LNCaP clone FGC (cell line): ENCODE measurements at places on chromosomes 3 and 15.
A peak's percentile ranks its signal among the peaks of the same experiment; 100 is the strongest.

DNA sequence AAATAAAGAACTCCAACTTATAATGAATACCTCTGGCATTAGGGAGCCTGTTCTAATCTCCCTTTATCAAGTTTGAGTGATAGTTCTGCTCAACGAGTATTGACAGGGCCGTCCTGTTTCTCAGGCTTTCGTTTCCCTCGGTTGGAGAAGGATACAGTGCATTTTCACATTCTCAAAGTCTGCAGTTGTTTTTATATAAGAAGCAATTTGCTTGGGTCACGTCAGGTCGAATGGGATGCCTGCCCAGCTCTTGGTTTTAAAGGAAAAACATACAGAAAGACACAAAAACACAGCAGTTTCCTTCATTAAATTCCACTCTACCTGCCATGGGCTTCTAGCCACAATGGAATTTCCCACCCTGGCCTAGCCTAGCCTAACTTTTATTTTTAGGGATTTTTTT, 366.3 kb downstream of the TIGIT start:
- peak; percentile 11 for DNase-seq

DNA sequence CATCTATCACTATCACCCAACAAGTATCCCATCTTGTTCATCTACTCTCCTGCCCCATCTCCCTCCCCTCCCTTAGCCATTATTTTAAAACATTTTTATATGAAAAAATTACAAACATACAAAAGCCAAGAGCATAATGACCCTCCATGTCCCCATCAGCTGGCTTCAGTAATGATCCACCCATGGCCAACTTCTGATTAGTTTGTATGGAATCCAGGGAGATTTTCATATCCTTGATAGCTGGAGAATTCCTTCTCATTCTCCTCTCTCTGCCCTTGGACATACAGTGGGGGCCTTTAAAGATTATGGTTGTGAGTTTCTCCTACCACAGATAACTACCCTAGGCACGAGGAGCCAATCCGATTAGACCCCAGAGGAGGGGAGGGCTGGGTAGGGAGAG, 40.2 kb downstream of the IRAK2 start:
- DNase-seq = no peak

GRCh38 chr3:142596726-142597088, 514 bp downstream of the PLS1 start:
- no peak for DNase-seq

DNA sequence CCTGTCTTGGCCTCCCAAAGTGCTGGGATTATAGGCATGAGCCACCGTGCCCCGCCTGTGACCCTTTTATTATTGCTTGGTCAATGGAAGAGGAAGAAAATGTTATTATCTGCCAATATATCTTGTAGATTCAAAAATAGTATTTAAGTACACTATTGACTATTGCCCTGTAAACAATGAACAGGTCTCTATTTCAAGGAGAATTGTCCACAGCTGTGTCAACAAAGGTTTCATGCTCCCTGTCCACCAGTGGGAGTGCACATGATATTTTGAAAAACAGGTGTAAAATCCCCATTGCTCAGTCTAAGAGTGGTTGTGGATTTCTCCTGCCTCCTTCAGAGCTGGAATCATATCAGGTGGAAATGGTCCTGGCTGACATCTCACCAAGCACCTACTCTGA, 36.5 kb upstream of the IGF1R start:
- DNase-seq = peak; percentile 78

DNA sequence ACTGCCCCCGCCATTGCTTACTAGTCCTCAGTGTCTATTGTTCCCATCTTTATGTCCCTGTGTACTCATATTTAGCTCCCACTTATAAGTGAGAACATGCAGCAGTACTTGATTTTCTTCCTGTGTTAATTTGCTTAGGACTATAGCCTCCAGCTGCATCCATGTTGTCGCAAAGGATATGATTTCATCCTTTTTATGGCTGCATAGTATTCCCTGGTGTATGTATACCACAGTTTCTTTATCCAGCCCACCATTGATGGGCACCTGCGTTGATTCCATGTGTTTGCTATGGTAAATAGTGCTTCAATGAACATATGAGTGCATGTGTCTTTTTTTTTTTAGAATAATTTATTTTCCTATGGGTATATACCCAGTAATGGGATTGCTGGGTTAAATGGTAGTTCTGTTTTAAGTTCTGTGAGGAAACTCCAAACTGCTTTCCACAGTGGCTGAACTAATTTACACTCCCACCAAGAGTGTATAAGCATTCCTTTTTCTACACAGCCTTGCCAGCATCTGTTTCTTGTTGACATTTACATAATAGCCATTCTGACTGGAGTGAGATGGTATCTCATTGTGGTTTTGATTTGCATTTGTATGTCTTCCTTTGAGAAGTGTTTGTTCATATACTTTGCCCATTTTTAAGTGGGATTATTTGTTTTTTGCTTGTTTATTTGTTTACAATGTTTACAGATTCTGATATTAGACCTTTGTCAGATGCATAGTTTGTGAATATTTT, 53.7 kb downstream of the GALK2 start:
- DNase-seq = no peak

GRCh38 chr3:112087746-112088145, 1.6 kb downstream of the C3orf52 start:
- no peak for DNase-seq

GRCh38 chr15:64525828-64526530, 65.6 kb downstream of the ZNF609 start:
- no peak for DNase-seq

GRCh38 chr3:40046149-40046548, 236.7 kb downstream of the MYRIP start:
- DNase-seq = no peak

- no peak for DNase-seq
These were observed 7.5 kb downstream of the ABTB1 start for GRCh38 chr3:127680146-127680661.

DNA sequence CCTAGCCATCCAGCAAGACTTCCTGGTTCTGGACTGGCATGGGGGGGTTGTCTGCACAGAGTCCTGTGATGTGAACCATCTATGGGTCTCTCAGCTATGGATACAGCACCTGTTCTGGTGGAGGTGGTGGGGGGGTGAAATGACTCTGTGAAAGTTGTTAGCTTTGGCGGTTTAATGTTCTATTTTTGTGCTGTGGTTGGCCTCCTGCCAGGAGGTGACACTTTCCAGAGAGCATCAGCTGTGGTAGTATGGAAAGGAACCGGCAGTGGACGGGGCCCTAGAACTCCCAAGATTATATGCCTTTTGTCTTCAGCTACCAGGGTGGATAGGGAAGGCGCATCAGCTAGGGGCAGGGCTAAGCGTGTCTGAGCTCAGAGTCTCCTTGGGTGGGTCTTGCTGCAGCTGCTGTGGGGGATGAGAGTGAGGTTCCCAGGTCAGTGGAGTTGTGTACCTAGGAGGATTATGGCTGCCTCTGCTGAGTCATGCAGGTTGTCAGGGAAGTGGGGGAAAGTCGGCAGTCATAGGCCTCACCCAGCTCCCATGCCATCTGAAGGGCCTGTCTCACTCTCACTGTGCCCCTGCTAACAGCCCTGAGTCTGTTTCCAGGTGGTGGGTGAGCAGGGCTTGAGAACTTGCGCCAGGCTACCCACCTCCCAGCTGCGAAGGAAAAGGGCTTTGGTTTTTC, 7.1 kb upstream of the LARS2 start:
- no peak for DNase-seq

GRCh38 chr15:70222606-70223005, 124.9 kb upstream of the TLE3 start:
- no peak for DNase-seq

- no peak for DNase-seq
These were observed 66.3 kb upstream of the AKAP13 start for GRCh38 chr15:85314146-85314545.

GRCh38 chr3:127927829-127928604, 13.0 kb downstream of the KBTBD12 start:
- no peak for DNase-seq

GRCh38 chr15:78640527-78641101, 396 bp downstream of the CHRNB4 start:
- DNase-seq = no peak

DNA sequence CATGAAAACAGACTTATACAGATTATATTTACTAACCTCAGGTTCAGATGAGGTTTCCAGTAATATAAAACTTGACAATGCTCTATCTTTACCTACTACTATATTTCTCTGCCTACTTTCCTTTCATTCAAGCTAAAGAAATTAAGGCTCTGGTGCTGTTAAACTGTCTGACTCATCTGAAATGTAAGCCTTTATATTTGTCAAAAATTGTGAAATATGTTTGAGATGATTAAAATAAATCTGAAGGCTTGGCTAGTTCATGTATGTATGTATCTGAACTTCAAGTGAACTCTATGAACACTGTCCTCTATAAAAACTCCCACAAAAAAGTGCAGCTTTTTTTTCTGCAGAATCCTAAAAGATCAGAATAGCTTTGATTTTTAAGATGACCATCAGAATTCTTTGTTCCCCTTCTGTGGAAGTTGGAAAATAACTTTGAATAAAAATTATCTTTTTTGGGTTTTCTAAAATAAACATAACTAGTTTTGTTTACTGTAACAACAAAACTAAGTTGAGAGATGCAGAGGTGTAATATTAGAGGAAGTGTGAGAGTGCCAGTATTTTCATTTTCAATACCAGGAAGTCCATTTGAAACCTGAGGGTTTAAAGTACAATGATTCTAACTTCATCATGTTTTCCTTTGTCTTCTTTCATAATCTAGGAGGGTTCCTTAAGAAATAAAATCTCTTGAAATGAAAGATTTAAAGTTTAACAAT, 42.2 kb downstream of the ILDR1 start:
- DNase-seq = no peak

- DNase-seq = no peak
These were observed 253.8 kb upstream of the ARL6 start for GRCh38 chr3:97510795-97511194.

DNA sequence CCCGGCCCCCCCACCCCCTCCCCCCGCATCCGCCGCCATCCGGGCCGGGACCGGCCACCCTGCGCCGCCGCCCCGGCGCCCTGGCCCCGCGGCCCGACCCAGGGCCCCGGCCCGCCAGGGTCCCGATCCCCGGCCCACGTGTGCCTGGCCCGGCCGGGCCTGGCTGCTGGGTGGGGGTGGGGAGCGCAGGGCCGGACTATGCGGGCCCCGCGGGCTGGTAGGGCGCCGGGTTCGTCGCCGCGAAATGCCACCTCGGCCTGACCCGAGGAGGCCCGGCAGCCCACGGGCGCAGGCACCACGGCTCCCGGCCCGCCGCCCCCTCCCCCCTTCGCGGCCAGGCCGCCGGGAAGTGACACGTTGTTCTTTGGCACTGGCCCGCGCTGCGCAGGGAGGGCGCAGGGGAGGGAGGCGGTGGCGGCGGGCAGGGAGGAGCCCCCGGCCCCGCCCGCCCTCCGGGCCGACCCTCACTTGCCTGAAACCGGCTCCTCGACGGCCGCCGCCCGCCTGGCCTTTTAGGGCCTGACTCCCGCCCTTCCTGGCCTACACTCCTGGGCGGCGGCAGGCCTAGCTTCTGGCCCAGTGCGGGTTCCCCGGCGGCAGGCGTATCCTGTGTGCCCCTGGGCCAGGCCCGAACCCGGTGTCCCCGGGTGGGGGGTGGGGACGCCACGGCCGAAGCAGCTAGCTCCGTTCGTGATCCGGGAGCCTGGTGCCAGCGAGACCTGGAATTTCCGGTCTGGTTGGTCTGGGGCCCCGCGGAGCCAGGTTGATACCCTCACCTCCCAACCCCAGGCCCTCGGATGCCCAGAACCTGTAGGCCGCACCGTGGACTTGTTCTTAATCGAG, 515 bp downstream of the EIF4G1 start:
- no peak for DNase-seq

DNA sequence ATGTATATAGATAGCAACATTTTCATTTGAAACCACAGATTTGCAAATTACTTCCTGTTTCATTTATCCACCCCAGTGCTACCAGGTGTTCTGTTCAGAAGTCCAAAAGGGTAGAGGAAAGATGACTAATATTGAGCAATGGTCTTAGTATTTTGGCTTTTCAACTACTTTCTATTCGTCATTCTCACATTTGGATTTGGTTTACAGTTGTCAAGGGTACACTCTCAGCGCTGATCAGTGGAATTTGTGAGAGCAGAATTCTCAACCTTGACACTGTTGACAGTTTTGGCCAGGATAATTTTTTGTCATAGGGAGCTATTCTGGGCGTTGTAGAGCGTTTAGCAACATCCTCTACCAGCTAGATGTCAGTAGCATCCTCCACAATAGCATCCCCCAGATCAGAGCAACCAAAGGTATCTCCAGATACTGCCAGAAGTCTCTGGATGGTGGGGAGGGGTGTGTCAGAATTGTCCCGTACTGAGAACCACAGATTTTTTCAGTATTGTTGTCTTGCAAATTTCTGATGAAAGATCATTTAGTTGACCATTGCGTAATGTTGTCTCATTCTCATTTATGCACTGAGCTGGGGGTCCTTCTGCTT, 4.2 kb downstream of the HMCES start:
- no peak for DNase-seq

- no peak for DNase-seq
These were observed 178.6 kb upstream of the CCDC54 start for GRCh38 chr3:107198581-107199181.

- DNase-seq = no peak
These were observed 364.4 kb downstream of the MECOM start for GRCh38 chr3:169299129-169299528.

DNA sequence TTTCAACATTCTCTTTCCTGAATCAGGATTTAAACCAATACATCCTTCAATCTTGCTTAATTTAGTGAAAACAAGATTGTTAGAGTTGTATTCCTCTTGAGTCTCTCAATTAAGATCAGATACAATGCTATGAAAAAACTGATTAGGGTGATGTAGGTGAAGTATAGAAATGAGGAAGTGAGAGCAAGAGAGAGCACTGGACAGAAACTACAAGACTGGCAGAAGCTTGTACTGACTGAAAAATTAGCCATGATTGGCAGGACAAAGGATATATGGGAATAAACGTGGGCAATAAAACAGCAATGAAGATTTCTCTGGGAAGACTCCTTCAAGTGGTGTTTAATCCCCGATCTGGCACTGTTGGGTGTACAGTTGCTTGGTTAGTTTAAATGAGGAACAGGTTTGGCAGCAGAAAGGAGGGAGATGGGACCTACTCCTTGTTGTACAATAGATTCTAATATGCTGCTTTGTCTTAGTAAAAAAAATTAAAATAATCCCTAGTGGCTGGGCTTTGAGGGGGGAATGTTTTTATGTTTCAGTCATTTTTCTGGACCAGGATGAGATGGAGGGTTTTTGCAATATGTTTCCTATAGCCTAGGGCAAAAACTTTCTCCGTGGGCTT, 252.7 kb downstream of the SLC9A9 start:
- DNase-seq = no peak

DNA sequence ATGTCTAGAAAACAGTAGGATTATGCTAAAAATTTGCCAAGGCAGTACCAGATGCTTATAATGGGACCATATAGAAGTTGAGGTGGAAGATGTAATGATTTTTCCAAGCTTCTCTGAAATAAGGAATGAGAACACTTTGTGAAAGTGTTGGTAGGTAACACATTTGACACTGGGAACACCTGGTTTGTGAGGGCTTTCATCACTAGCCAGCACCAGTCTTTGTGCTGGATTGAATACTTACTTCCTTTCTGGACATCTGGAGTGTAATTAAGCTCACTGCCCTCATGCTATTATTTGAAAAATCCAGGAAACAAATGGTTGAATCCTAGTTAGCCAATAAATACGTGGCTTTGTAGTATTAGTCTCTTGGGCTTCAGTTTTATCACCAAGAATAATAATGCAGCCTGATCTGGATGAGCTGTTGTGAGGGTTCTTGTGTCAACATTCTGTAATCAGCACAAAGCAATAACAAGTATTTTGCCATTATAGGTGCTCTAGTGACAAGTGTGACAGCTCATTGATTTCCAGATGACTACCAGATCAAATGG, 12.9 kb downstream of the CCDC80 start:
- DNase-seq = no peak

- no peak for DNase-seq
These were observed 13.2 kb downstream of the IL1RAP start for GRCh38 chr3:190526787-190527762.
